PC-3 (cell line): ENCODE measurements at places on chromosomes 2 and 18. TPM values are rescaled to one million over a fixed set of nuclear protein-coding genes. Genes with fewer than 3 reads are reported as not detected.

Gene MC5R
- not detected in 2 replicates for total RNA-seq

Gene LIMS2
- total RNA-seq: 4.6 and 5.0 TPM in 2 replicates

Gene CSRNP3
- total RNA-seq: 2.2 and 8.3 TPM in 2 replicates

Gene ECEL1
- not detected in 2 replicates for total RNA-seq

Gene GALNT13
- 2.0 and 2.6 TPM in 2 replicates for total RNA-seq

DNA sequence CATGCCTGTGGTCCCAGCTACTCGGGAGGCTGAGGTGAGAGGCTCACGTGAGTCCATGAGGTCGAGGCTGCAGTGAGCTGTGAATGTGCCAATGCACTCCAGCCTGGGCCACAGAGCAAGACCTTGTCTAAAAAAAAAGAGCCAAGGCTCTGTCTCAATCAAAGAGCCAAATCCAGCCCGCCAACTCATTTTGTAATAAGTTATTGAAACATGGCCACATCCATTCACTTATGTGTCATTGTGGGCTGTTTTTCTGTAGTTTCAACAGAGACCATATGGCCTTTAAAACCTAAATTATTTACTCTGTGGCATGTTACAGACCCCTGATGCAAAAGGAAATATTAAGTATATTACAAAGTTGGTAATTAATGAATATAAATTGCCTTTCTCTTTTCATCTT, 60.8 kb downstream of the GPR39 start:
- DNase-seq: no peak

DNA sequence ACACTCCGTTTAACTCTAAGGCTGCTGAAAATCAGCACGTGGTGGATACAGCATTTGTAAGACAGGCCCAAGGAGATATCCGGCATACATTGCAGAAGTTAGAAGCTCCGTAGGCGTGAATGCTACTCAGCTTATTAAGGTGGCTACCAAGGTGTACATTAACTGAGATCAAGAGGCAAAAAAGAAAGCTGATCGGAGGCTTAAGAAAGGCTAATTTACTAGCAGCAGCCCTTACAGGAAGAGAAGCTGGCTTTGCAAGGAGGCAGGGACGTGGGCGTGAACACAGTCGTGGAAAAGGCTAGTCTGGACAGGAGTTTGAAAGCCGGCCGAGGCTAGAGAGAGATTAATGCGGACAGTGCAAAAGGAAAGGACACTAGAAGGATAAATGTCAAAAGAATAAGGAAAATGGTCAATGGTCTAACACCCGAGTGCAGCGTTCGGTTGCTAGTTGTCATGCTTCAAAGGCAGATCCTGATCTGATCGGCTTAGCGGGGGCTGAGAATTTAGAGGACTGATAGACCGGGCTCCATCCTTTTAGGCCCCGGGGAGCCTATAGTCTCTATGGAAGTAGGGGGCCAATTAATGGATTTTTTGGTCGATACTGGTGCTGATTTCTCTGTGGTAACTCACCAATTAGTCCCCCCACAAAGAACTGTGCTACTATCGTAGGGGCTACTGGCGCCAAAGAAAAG, 45.6 kb upstream of the SELENOI start:
- DNase-seq: no peak

DNA sequence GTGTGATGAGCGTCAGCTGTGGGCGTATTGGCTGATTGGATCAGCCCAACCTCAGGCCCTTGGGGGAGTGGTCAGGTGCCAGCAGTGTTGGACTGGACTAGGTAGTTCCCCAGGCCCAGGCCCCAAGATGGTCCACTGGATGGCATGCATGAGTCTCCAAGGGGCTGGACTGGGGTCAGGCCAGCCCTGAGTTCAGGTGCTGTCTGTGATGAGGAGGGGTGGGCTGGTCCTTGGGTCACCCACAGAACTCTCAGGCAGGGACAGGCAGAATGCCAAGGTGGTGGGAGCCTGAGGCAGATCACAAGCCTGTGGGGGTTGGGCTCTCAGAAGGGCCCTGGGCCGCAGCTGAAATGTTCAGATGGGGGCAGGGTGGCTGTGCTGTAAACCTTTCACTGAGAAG, 59.5 kb upstream of the THUMPD2 start:
- DNase-seq: no peak

GRCh38 chr2:71756280-71756906, 303.0 kb downstream of the DYSF start:
- DNase-seq: peak; percentile 63

- DNase-seq: no peak
Observed at GRCh38 chr2:136171223-136171622, 53.3 kb upstream of the CXCR4 start.

DNA sequence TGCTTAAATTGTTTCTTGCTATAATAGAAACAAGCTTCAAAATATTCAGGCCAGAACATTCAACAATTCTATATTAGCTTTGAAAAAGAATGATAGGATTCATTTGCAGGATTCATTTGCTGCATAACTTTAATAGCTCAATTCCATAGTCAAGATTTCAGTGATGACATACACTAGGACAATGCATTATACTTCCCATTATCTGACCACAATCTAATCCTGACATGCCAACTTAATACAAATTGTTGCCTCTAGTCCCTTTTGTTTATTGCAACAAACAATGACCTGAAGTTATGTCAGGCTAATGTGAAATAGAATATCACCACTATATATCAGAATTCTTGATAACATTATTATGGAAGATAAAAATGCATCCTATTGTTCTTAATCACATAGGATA, 169.4 kb downstream of the DNAH7 start:
- no peak for DNase-seq

DNA sequence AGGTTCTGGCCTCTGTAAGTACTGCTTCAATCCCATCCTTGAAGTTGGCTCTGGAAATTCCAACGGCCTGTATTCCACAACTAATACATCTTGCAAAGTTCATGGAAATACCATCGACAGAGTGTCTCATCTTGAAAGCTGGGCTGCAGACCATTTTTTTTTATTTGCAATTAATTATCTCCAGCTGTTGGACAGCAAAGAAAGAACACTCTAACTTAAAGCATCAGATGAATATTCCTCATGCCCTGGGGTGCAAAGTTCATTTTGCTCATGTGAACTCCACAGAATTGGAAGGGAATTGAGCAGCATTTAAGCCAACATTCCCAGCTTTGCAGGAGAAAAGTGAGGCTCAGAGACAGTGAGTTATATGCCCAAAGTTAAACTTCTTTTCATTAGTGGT, 96.5 kb upstream of the PIEZO2 start:
- no peak for DNase-seq

- DNase-seq: no peak
Observed at GRCh38 chr2:15820927-15821326, 119.4 kb upstream of the MYCN start.

- no peak for DNase-seq
Observed at GRCh38 chr2:232870766-232871371, 805 bp downstream of the SNORC start.

GRCh38 chr2:35864141-35864540, 491.4 kb upstream of the CRIM1 start:
- no peak for DNase-seq

DNA sequence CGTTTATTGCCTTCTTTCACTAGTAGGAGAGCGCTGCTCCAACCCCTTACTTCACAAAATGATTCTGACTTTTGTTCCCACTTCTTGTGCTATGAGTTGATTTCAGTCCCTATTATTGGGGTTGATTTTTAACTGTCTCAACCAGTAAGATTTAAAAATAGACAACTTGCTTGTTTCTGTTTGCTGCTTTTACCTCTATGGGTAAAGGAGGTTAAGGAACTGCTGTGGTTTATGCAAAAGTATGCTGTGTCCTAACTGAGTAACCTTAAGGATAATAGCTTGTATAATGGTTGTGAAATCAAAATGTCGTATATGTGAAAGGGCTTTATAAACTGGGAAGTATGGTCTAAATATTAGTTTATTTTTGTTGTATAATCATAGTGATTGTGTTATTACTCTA, 22.6 kb downstream of the ALMS1 start:
- DNase-seq: no peak

GRCh38 chr2:159612255-159612901, 4.0 kb downstream of the BAZ2B start:
- DNase-seq: no peak

GRCh38 chr2:205803500-205803899, 121.2 kb downstream of the NRP2 start:
- DNase-seq: no peak
